ENCODE measurements at places on chromosomes 7 and 10. TPM values are rescaled to one million over a fixed set of nuclear protein-coding genes. Genes with fewer than 3 reads are reported as not detected.

The CHST12 gene
- polyA plus RNA-seq, result 14.3 TPM

The FLNC gene
- polyA plus RNA-seq, result 17.1 TPM

The RAB18 gene
- polyA plus RNA-seq, result 112 TPM

DNA sequence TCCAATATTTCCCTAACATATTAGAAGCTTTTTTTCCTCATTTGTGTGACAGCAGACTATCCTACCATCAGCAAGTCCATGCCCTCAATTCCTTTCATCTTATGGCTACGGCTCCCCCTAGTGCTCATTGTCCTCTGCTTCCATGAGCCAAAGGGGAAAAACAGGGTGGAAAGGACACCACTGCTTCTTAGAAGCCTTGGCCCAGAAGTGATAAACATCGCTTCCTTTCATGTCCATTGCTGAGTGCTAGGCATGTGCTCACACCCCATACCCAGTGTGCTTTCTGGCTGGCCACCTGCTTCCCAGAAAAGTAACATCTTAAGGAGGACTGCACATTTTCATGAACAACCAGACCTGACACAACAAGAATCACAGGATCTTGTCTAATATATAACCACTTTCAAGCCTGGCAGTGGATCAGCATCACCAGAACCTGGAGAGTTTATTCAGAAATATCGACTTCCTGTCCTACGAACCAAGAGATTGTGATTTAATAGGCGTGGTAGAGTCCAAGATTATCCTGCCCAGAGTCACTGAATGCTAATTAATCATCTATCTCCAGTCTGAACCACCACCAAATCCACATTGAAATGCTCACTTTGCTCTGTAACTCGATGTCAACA lies 650.5 kb upstream of the SORCS1 start:
- DNase-seq, result peak; percentile 44

The ZPBP gene
- 0.15 TPM for polyA plus RNA-seq

Data from right lung (tissue), 10 donors.